Activated T-helper 9 cell treated with anti-CD3 and anti-CD28 coated beads, Interleukin-2, amount 50 U/mL, for 16 hours (primary cell): ENCODE measurements at places on chromosomes 2 and 18.

DNA sequence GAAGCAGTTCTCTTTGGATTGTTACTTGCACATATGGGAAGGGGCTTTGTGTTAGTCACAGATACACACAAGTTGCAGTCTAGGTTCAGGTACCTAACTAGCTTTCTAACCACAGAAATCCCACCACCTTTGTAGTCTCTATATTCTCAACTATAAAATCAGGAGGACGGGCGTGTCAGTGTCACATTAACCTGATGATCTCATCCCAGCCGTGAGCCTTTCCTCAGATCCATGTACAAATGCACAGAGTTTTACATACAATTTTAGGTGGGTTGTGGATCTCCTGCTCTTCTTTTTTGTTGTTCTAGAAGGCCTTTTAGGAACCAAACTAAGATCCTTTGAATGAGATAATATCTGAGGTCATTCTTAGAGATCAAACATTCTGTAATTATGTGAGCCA lies 94.0 kb downstream of the ZNF532 start:
- no peak for DNase-seq

GRCh38 chr2:75464348-75464946 lies 96.3 kb downstream of the EVA1A start:
- no peak for DNase-seq

GRCh38 chr2:121532894-121533293 lies 2.2 kb downstream of the RNU4ATAC start:
- DNase-seq = no peak

GRCh38 chr2:155266109-155266508 lies 567.6 kb downstream of the KCNJ3 start:
- no peak for DNase-seq

DNA sequence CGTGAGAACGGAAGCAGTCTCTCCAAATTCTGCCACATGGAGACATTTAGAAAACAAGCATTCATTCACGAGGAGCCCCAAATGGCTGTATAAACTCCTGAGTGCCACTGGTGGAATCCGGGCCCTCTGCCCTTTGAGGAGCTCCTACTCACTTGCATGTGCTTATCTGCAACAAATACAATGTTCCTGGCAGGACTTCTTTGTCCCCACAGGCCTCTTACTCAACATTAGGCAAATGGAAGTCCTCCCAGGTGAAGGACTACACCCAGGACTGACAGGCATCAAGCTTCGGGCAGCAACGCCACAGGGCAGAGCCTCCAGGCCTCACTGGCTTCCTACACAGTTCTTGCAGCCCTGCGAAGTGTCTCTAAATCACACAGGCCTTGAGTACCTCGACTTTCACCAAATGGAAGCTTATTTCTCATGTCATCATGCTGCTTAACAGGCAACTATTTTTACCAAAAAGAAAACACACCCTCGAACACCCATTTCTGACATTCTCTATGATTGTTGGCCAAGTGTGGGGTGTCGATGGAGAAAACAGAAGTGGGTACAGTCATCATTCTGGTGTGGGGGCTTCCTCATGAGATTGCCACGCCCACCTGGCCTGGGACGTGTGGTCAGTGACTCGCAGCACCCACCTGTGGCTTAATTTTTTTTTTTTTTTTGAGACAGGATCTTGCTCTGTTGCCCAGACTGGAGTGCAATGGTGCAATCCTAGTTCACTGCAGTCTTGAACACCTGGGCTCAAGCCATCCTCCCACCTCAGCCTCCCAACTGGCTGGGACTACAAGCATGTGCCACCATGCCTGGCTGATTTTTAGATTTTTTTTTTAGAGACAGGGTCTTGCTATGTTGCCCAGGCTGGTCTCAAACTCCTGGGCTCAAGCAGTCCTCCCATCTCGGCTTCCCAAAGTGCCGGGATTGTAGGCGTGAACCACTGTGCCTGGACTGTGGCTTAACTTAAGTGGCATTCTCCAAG lies 186.8 kb upstream of the GLI2 start:
- DNase-seq = no peak

GRCh38 chr2:9378433-9379390 lies 44.6 kb downstream of the ITGB1BP1 start:
- no peak for DNase-seq

DNA sequence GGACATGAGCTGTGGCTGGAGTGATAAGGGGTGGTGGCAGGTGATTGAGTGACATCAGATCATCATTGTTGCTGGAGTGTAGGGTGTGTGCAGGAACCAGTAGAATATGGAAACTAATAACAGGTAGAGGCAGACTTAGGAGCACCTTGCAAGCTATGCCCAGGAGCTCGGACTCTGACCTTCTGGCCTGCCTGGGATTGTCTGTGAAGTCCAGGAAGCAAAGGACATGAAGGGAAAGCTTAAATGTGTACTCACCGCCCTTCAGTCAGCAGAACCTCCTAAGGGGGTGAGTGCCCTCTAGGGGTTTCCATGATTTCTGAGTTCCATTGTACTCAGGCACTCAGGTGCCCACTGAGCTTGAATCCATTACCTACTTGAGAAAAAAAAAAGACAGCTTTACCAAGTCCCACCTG lies 104.2 kb downstream of the CRIM1 start:
- no peak for DNase-seq

GRCh38 chr2:130791617-130791939 lies 36.2 kb downstream of the AMER3 start:
- DNase-seq = no peak

GRCh38 chr2:71620851-71621251 lies 167.5 kb downstream of the DYSF start:
- DNase-seq = no peak

GRCh38 chr2:112787294-112787693 lies 3.0 kb upstream of the IL1A start:
- DNase-seq = no peak

DNA sequence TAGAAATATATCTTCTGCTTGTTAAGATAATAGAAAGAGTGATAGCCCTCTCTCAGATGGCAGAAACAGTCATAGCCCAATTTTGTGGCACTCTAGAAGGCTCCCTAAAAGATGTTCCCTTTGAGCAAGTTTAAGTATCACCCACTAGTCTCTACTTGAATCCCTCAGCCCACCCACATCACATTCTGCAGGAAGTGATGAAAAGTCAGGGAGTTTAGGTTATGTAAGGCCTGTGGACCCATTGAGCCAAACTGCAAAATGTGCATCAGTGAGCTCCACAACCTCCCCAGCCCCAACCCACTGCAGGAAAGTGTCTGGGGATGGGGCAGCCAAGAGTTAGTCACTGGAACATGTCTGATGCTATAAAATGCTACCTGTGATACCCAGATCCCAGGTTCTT lies 25.6 kb downstream of the ANKRD44 start:
- no peak for DNase-seq

- no peak for DNase-seq
These were observed 40.5 kb downstream of the ANKRD12 start for GRCh38 chr18:9177031-9177430.

- no peak for DNase-seq
These were observed 275.3 kb upstream of the HDAC4 start for GRCh38 chr2:239675826-239676715.

DNA sequence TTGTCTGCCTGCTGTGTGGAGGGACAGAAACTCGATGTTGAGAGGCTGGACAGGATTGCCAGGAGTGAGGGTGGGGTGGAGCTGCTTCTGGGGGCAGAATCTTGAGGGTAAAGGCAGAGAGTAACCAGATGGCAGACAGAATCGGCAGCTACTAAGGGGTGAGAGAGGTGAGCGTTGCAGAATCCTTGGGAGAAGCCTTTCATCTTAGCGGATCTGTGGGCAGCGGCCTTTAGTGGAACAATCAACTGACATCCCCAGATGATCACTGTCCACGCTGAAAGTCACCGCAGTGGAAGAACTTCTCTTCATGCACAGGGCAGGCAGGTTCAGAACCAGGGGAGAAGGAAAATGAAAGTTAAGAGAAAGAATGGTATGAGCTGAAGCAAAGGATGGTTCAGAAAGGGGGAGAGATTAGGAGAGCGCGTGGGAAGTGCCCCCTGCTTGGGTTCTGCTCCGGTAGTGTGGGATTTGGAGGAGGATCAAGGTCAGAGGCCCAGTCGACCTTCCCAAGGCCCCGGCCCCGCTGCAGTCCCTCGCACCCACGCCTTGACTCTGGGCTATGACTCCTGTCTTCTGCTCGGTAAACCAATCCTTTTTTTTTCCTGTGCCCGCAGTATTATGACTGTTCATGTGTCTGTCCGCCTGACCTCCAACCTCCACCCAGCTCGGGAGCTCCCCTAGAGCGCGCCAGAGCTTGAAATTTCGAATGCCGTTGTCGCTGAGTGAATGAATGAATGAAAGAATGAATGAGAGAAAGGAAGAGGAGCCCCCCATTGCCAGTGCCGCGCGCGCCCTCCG lies 584 bp downstream of the BOLA3 start:
- peak; percentile 25 for DNase-seq

GRCh38 chr18:76457957-76458356 lies 37.1 kb downstream of the ZNF516 start:
- no peak for DNase-seq

- no peak for DNase-seq
These were observed 129.3 kb upstream of the GPC1 start for GRCh38 chr2:240306185-240306584.

DNA sequence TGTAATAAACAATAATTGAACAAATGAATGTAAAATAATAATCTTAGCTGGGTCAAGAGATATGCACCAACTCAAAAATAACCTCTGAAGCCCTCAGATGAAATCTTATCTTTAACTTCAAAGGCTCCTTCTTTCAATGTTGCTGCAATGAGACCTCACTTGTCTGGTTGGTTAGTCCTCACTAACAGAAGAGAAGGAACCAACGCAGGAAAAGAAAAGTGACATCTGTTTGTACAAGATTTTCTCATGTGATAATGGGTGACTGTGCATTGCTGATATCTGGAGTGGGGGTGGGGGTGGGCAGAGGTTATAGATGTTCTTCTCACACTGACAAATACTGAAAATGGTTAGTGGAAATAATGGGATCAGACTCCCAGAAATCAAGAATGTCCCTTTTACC lies 2.6 kb downstream of the SCN7A start:
- no peak for DNase-seq

DNA sequence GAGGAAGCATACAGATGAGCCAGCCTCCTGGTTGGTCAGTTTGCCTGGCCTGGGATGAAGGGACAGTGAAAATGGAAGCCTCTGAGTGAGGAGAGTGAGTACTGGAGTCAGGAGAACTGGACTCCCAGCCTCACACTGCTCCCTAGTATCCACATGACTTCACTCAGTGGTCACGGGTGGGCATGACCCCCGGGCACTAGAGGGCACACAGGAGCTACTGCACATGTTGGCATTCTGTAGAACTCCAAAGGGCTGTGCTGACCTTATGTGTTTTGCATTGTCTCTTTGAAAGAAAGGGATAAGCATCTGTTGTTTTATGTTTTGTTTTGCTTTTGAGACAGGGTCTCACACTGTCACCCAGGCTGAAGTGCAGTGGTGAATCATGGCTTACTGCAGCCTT lies 23.7 kb downstream of the NCAPH start:
- DNase-seq = peak; percentile 22

DNA sequence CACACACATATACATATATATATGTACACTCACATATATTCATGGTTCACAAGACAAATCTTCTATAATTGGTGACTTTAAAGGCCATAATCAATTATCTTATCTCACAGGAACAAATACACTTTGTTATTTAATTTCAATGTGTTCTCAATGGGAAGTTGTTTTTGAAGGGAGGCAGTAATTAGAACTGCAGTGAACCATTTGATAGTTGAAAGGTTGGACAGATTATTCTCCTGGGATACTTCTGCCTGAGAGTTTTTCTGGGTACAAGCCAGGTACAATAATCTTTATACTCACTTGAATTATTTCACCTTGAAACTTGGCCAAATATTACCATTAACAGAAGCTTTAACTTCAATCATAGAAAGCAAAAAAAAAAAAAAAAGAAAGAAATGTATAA lies 546.6 kb upstream of the LRRTM4 start:
- DNase-seq = no peak

GRCh38 chr2:98771721-98772524 lies 41.0 kb upstream of the MGAT4A start:
- peak; percentile 26 for DNase-seq

DNA sequence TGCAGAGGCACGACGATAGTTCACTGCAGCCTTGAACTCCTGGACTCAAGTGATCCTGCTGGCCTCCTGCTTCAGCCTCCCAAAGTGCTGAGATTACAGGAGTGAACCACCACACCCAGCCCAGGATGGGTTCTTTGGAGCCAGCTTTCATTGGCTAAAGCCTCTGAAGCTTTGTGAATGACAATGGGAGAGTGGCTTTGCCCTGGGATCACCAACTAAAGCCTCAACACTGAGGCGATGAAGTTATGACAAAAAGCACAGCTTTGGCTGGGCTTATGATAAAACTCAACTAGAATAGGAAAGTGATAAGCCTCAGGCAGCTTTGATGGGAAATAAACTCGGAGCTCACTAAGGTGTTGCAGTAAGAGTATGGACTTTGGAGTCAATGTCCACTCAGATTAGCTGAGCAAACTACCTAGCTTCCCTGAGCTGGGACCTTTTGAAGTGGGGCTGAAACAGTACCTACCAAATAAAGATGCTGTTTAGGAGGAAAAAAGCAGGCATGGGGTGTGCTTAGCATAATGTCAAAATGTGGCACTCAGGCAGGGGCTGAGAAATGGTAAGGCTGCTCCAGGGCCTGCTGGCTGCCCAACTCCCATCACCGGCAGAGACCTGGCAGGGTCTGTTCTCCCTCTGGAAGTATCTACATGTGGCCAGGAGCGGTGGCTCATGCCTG lies 4.3 kb downstream of the TMEM127 start:
- DNase-seq = no peak

GRCh38 chr2:188292348-188293239 lies 920 bp downstream of the GULP1 start:
- no peak for DNase-seq

- DNase-seq = no peak
These were observed 1.6 kb downstream of the MFSD2B start for GRCh38 chr2:24011250-24012104.

DNA sequence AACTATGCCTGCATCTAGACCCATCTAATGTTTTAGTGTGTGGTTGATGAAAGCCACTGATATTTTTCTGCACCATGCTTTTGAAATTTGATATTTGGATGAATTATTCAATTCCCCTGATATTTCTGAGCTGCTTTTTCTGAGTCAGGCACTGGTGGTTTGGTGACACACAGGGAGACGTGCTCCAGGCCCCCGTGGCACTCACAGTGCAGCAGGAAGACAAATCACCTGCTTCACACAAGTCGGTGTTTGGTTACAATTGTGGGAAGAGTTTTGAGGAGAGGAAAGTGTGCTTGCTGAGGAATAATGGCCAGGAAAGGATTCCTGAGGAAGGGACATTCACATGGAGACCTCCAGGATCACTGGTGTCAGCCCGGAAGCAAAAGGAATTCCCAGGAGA lies 179.7 kb downstream of the ACKR3 start:
- DNase-seq = no peak
